ENCODE measurements at places on chromosomes 5 and 9. TPM values are rescaled to one million over a fixed set of nuclear protein-coding genes. Genes with fewer than 3 reads are reported as not detected.
A peak's percentile ranks its signal among the peaks of the same experiment; 100 is the strongest.

The FOXD4L5 gene
- polyA plus RNA-seq: not detected

The SMIM32 gene
- not detected for polyA plus RNA-seq

The GRIA1 gene
- not detected for polyA plus RNA-seq

The PITX1 gene
- not detected for polyA plus RNA-seq

The CTSV gene
- not detected for polyA plus RNA-seq

The HOMER1 gene
- 2.5 TPM for polyA plus RNA-seq

The FAM153A gene
- polyA plus RNA-seq: 0.60 TPM

The C1QTNF3 gene
- polyA plus RNA-seq: 0.08 TPM

The TEX48 gene
- not detected for polyA plus RNA-seq

The PLAC8L1 gene
- not detected for polyA plus RNA-seq

- H3K4me1 ChIP-seq: no peaks in the 10 kb centered on the region
- H3K36me3 ChIP-seq: no peaks in the 10 kb centered on the region
- no peak overlapping the region for H3K27ac ChIP-seq
- no peak for DNase-seq
- H3K4me3 ChIP-seq: no peak overlapping the region
These were observed 197.9 kb upstream of the ADAMTS16 start for GRCh38 chr5:4941957-4942830.

GRCh38 chr5:168766426-168766700 is 187.2 kb upstream of the PANK3 start:
- no peak overlapping the region for H3K27ac ChIP-seq
- H3K4me3 ChIP-seq: no peak overlapping the region
- H3K4me1 ChIP-seq: no peaks in the 10 kb centered on the region
- no peaks in the 10 kb centered on the region for H3K36me3 ChIP-seq
- DNase-seq: no peak

DNA sequence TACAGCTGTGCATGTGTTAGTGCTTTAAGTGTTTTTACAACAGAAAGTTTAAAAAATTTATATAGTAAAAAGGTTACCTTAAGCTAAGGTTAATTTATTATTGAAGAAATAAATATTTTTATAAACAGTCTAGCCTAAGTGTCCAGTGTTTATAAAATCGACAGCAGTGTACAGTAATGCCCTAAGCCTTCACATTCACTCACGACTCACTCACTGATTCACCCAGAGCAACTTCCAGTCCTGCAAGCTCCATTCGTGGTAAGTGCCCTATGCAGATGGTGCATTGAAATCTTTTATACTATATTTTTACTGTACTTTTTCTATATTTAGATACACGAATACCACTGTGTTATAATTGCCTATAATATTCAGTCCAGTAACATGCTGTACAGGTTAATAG is 159.1 kb downstream of the ROR2 start:
- H3K4me3 ChIP-seq: no peak overlapping the region
- no peaks in the 10 kb centered on the region for H3K36me3 ChIP-seq
- DNase-seq: no peak
- H3K4me1 ChIP-seq: no peaks in the 10 kb centered on the region

GRCh38 chr5:107285772-107286171 is 385.0 kb downstream of the EFNA5 start:
- no peak overlapping the region for H3K4me3 ChIP-seq
- no peak for DNase-seq
- no peaks in the 10 kb centered on the region for H3K4me1 ChIP-seq
- no peak overlapping the region for H3K27ac ChIP-seq
- H3K36me3 ChIP-seq: no peaks in the 10 kb centered on the region

GRCh38 chr9:98191671-98192502 is 550 bp downstream of the CORO2A start:
- peak overlapping the region; percentile 46 for H3K27ac ChIP-seq
- H3K27me3 ChIP-seq: no peaks in the 10 kb centered on the region
- peak; percentile 43 for DNase-seq
- no peaks in the 10 kb centered on the region for H3K36me3 ChIP-seq
- H3K4me3 ChIP-seq: peak overlapping the region; percentile 92

GRCh38 chr5:36301858-36302603 is at the start of gene RANBP3L:
Gene RANBP3L, minus strand, starts transcription at chr5:36301902. Its CDS starts 486 bp downstream, at chr5:36301416.
- no peaks in the 10 kb centered on the region for H3K36me3 ChIP-seq
- H3K4me1 ChIP-seq: peaks cover 5% of the 10 kb centered on the region
- no peak within 1 kb of the TSS for H3K4me3 ChIP-seq
- no peak within 1 kb of the TSS for H3K27ac ChIP-seq
- DNase-seq: no peak

GRCh38 chr9:120110520-120110919 is 469.4 kb downstream of the CDK5RAP2 start:
- H3K27ac ChIP-seq: no peak overlapping the region
- H3K4me1 ChIP-seq: no peaks in the 10 kb centered on the region
- no peaks in the 10 kb centered on the region for H3K36me3 ChIP-seq
- peaks cover 15% of the 10 kb centered on the region for H3K27me3 ChIP-seq

- no peak for DNase-seq
- H3K4me3 ChIP-seq: peak overlapping the region; percentile 52
- H3K36me3 ChIP-seq: peaks cover 7% of the 10 kb centered on the region
- H3K27ac ChIP-seq: no peak overlapping the region
These were observed 131.4 kb downstream of the MRPL36 start for GRCh38 chr5:1668141-1668721.

GRCh38 chr5:126503602-126504104 is 80.4 kb downstream of the GRAMD2B start:
- H3K36me3 ChIP-seq: no peaks in the 10 kb centered on the region
- H3K4me3 ChIP-seq: no peak overlapping the region
- peaks cover 25% of the 10 kb centered on the region for H3K4me1 ChIP-seq

DNA sequence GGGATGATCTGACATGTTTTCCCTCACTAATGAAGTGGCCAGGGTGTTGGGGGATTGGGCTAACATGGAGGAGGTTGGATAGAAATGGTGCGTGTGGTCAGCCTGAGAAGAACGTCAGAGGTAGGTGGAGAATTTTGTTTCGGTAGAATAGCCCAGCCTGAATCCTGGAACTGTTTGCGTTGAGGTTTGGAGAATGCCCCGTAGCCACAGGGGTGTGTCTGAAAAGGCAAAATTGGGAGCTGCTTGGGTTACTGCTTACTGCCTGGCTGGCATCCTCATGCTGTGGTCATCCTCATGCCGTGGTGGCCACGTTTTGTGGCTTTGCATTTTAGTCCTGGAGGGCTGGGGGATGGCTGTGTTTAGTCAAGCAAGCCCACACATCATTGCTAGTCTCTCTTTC is 236.9 kb downstream of the GOLPH3 start:
- no peaks in the 10 kb centered on the region for H3K36me3 ChIP-seq
- DNase-seq: no peak
- no peak overlapping the region for H3K4me3 ChIP-seq
- no peaks in the 10 kb centered on the region for H3K4me1 ChIP-seq

- no peak for DNase-seq
- no peaks in the 10 kb centered on the region for H3K27me3 ChIP-seq
- H3K4me1 ChIP-seq: peaks cover 27% of the 10 kb centered on the region
These were observed 4.8 kb downstream of the SKP1 start for GRCh38 chr5:134171972-134172371.

DNA sequence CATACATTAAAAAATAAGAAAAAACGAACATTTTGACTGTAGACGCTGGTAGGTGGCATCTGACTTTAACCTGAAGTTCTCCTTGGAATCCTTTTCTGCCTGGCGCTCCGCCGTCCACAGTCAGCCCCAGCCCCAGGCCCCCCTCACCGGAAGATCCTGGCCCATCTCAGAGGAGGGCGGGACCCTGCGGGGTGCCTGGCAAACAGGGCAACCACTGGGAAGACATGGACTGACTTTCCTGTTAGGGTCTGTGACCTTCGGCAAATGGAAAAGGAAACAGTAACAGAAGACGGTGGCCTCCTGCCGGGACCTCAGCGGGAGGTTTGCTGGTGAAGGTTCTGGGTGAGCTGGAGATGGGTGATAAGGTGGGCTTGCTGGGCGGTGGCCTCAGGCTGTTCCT is 11.7 kb upstream of the EGR1 start:
- H3K27ac ChIP-seq: no peak overlapping the region
- H3K4me1 ChIP-seq: peaks cover 17% of the 10 kb centered on the region
- no peaks in the 10 kb centered on the region for H3K36me3 ChIP-seq
- no peaks in the 10 kb centered on the region for H3K27me3 ChIP-seq

- H3K27me3 ChIP-seq: no peaks in the 10 kb centered on the region
- no peak overlapping the region for H3K27ac ChIP-seq
- DNase-seq: no peak
- no peaks in the 10 kb centered on the region for H3K4me1 ChIP-seq
- no peak overlapping the region for H3K4me3 ChIP-seq
- H3K36me3 ChIP-seq: no peaks in the 10 kb centered on the region
These were observed 60.4 kb downstream of the DAB2IP start for GRCh38 chr9:121711797-121712196.

GRCh38 chr5:160359816-160360215 is 10.6 kb downstream of the C1QTNF2 start:
- no peak for DNase-seq
- H3K27ac ChIP-seq: no peak overlapping the region
- no peak overlapping the region for H3K4me3 ChIP-seq
- no peaks in the 10 kb centered on the region for H3K4me1 ChIP-seq
- peaks cover 17% of the 10 kb centered on the region for H3K27me3 ChIP-seq
- H3K36me3 ChIP-seq: no peaks in the 10 kb centered on the region

GRCh38 chr9:108473209-108474112 is 382.3 kb downstream of the ACTL7B start:
- no peaks in the 10 kb centered on the region for H3K27me3 ChIP-seq
- H3K27ac ChIP-seq: no peak overlapping the region
- no peak overlapping the region for H3K4me3 ChIP-seq
- H3K36me3 ChIP-seq: no peaks in the 10 kb centered on the region
- H3K4me1 ChIP-seq: no peaks in the 10 kb centered on the region

GRCh38 chr5:129746876-129747275 is 1.0 kb upstream of the MINAR2 start:
- H3K27ac ChIP-seq: no peak overlapping the region
- H3K4me3 ChIP-seq: no peak overlapping the region
- H3K36me3 ChIP-seq: no peaks in the 10 kb centered on the region
- H3K4me1 ChIP-seq: no peaks in the 10 kb centered on the region
- H3K27me3 ChIP-seq: no peaks in the 10 kb centered on the region

DNA sequence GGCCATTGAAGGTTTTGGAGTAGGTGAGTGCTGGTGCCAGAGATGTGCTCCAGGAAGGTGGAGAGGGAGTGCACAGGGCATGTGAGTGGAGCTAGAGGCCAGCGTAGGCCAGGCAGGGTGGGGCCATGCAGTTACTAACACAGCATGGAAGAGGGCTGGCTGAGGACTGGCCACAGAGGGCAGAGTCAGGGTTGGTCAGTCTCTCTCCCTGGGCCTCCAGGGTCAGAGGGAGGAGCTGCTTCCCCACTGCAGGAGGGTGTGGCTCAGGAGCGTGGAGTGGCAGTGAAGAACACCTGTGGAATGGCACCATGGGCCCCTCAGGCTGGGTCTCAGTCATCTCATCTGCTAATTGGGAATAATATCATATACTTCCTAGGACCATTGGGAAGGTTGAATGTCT is 167.7 kb downstream of the MACROH2A1 start:
- no peaks in the 10 kb centered on the region for H3K4me1 ChIP-seq
- DNase-seq: no peak
- H3K36me3 ChIP-seq: no peaks in the 10 kb centered on the region
- no peak overlapping the region for H3K4me3 ChIP-seq

- H3K27ac ChIP-seq: no peak overlapping the region
- H3K4me1 ChIP-seq: no peaks in the 10 kb centered on the region
- H3K4me3 ChIP-seq: no peak overlapping the region
These were observed 133.9 kb downstream of the SREK1 start for GRCh38 chr5:66277981-66278380.

GRCh38 chr5:129616517-129616916 is 131.4 kb upstream of the MINAR2 start:
- no peak overlapping the region for H3K27ac ChIP-seq
- DNase-seq: no peak
- no peak overlapping the region for H3K4me3 ChIP-seq
- H3K27me3 ChIP-seq: no peaks in the 10 kb centered on the region
- H3K4me1 ChIP-seq: no peaks in the 10 kb centered on the region
- no peaks in the 10 kb centered on the region for H3K36me3 ChIP-seq

- H3K27me3 ChIP-seq: no peaks in the 10 kb centered on the region
- H3K4me3 ChIP-seq: no peak overlapping the region
- H3K36me3 ChIP-seq: no peaks in the 10 kb centered on the region
- H3K4me1 ChIP-seq: peaks cover 17% of the 10 kb centered on the region
- no peak overlapping the region for H3K27ac ChIP-seq
- DNase-seq: no peak
These were observed 5.9 kb upstream of the FBXL17 start for GRCh38 chr5:108387758-108388157.

DNA sequence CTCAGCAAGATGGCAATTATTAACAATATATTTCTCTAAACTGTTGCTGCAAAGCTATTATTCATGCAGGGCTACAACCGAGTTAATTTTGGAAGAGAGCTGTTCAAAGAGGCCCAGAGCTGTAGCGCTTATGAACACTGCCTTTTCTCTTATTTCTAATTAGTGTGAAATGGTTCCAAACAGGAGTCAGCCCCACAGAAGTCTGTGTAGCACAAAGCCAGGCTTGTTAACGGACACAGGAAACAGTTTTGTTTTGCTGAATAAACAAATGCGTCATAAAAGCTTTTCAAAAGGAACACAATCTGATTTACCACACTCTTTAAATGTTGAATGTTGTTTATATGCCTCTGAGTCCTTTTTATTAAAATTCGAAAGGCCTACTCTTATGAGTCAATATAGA is 396.5 kb downstream of the ANXA1 start:
- no peaks in the 10 kb centered on the region for H3K36me3 ChIP-seq
- H3K27ac ChIP-seq: no peak overlapping the region
- no peaks in the 10 kb centered on the region for H3K4me1 ChIP-seq
- DNase-seq: no peak
- H3K27me3 ChIP-seq: no peaks in the 10 kb centered on the region

DNA sequence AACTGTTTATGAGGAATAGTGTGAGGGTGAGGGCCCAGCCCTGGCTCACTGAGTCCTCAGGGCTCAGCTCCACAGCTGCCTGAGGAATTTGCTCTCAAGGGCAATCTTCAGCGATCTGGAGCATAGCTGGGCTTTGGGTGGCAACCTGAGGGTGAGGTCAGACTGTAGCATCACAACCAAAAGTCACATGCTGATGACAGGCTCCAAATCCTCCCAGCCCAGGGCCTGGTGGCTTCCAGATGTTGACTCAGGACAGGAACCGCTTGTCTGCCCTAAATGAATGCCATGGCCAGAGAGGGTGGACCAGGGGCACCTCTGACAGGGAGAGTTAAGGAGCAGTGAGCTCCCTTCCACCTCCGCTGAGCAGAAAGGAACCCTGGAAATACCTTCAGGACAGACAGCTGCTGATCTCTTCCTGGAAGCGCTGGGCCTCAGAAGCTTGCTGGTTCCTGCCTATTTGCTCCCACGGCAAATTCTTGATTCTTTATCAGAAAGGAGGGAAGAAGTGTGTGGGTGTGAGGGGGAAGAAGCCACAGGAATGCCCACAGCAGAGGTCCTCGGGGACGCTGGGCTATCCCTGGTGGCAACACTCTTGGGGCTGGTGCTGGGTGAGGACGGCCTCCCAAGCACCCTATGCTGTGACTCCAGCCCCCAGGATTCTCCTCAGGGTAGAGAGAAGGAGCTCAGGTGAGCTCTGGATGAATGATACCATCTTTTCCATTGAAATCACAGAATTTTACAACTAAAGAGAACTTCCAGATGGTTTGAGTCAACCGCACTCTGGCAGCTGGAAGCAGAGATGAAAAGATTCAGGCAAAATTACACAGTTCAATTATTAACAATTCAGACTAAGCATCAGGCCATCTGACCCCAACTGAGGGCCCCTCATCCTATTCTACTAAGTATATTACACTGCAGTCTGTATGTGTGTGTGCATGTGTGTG is 13.8 kb upstream of the CTSL start:
- peaks cover 2% of the 10 kb centered on the region for H3K27me3 ChIP-seq
- no peak overlapping the region for H3K27ac ChIP-seq
- no peak overlapping the region for H3K4me3 ChIP-seq
- H3K4me1 ChIP-seq: peaks cover 17% of the 10 kb centered on the region

Data from naive thymus-derived CD8-positive, alpha-beta T cell (primary cell).